ENCODE measurements at places on chromosomes 6 and 20. TPM values are rescaled to one million over a fixed set of nuclear protein-coding genes. Genes with fewer than 3 reads are reported as not detected.
A peak's percentile ranks its signal among the peaks of the same experiment; 100 is the strongest.

- no peak overlapping the region for H3K27ac ChIP-seq
- no peaks in the 10 kb centered on the region for H3K27me3 ChIP-seq
- peaks cover 4% of the 10 kb centered on the region for H3K36me3 ChIP-seq
- H3K4me1 ChIP-seq, result peaks cover 8% of the 10 kb centered on the region
Observed at GRCh38 chr6:157157258-157157657, 166.1 kb downstream of the TMEM242 start.

GRCh38 chr6:46420921-46421638 lies 70.2 kb downstream of the RCAN2 start:
- H3K27me3 ChIP-seq, result no peaks in the 10 kb centered on the region
- DNase-seq, result no peak
- H3K27ac ChIP-seq, result no peak overlapping the region
- no peak overlapping the region for H3K4me3 ChIP-seq
- H3K4me1 ChIP-seq, result no peaks in the 10 kb centered on the region

- H3K27me3 ChIP-seq, result no peaks in the 10 kb centered on the region
- no peak overlapping the region for H3K4me3 ChIP-seq
- H3K36me3 ChIP-seq, result peaks cover 5% of the 10 kb centered on the region
- peak; percentile 66 for DNase-seq
- no peak overlapping the region for H3K27ac ChIP-seq
- peaks cover 20% of the 10 kb centered on the region for H3K4me1 ChIP-seq
Observed at GRCh38 chr6:18203786-18204185, 48.6 kb downstream of the KDM1B start.

DNA sequence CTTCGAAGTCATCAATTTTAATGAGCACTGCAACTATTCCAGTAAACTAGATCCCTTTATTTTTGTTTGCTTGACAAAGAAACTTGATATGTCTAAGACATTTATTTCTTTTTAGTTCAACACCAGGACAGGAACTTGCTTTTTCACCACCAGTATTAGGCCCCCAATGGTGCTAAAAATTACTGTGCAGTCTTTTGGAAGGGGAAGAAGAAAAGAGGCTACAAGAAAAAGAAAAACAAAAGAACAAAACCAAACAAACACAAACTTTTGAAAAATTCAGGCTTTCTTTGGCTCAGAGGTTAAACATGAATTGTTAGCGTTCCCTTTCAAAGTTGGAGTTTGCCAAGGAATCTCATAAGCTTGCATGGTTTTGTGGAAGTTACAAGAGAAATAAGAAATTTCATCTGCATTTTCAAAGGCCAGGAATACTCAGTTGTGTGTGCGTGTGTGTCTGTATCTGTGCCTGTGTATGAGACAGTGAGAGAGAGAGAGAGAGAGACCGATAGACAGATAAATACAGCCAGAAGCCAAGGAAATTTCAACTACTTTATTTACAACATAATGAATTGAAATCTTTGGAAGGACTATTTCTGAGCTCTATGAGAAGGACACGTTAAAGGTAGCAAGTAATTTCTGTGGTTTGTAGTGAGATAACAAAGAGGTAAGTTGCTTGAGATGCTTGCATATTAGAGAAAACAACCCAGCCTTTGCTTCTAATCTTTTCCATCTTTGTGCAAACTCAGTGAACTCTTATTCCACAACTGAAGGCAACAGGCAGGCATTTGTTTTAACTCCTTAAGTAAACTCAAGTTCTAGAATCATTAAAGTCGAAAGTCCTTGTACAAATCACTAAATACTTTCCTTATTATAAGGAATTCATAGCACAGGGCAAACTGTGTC lies 171.0 kb upstream of the CITED2 start:
- no peaks in the 10 kb centered on the region for H3K27me3 ChIP-seq
- DNase-seq, result peak; percentile 40
- H3K36me3 ChIP-seq, result no peaks in the 10 kb centered on the region
- peaks cover 10% of the 10 kb centered on the region for H3K4me1 ChIP-seq

- no peaks in the 10 kb centered on the region for H3K36me3 ChIP-seq
- no peak overlapping the region for H3K27ac ChIP-seq
- DNase-seq, result no peak
- no peak overlapping the region for H3K4me3 ChIP-seq
Observed at GRCh38 chr6:30824698-30825097, 59.6 kb upstream of the DDR1 start.

DNA sequence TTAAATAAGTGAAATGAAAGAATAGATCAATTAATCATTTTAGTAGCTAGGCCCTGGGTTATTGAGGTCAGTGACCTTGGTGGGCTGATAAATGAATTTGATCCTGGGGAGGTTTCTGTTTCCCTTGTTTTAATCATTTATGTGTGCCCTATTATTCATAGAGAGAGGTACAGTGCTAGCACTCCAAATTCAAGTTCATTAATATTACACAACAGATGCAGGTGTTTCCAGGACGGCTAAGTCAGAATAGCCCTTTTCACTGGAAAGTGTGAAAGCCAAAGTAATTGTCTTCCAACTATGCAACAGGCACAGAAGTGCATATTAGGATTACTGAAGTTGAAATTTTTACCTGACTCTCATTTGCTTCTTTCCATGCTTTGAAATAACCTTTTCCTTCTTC lies 61.7 kb upstream of the SGK1 start:
- no peaks in the 10 kb centered on the region for H3K27me3 ChIP-seq
- no peaks in the 10 kb centered on the region for H3K36me3 ChIP-seq
- H3K27ac ChIP-seq, result no peak overlapping the region
- no peak for DNase-seq
- no peak overlapping the region for H3K4me3 ChIP-seq
- H3K4me1 ChIP-seq, result no peaks in the 10 kb centered on the region

- H3K27me3 ChIP-seq, result no peaks in the 10 kb centered on the region
- H3K27ac ChIP-seq, result no peak overlapping the region
- no peak overlapping the region for H3K4me3 ChIP-seq
- no peaks in the 10 kb centered on the region for H3K4me1 ChIP-seq
Observed at GRCh38 chr6:131262060-131262459, 126.8 kb downstream of the AKAP7 start.

GRCh38 chr6:45655745-45656476 lies 278.2 kb upstream of the SUPT3H start:
- H3K4me3 ChIP-seq, result peak overlapping the region; percentile 11
- peak; percentile 100 for DNase-seq
- peaks cover 45% of the 10 kb centered on the region for H3K4me1 ChIP-seq

DNA sequence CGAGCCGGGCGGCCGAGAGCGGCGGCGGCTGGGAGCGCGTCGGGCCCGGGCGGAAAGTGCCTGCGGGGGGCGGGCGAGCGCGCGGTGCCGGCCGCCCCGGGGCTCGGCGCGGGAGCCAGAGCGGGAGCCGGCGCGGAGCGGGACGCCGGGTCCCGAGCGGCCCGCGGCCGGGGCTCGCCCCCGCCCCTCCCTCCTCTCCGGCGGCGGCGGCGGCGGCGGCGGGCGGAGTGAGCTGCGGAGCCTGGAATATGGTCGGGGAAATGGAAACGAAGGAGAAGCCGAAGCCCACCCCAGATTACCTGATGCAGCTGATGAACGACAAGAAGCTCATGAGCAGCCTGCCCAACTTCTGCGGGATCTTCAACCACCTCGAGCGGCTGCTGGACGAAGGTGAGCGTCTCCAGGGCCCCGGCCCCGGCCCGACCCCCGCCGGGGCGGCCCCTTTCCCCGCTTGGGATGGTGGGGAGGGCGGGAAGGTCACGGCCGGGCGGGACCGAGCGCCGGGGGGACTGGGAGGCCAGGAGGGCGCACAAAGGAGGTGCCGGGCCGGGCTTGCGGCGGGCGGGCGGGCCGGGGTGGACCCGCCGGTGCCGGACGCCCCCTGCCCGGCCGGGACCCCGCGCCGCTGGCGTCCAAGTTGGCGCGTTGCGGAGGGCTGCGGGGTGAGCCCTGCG lies 565 bp downstream of the QKI start:
- peak overlapping the region; percentile 96 for H3K27ac ChIP-seq
- no peaks in the 10 kb centered on the region for H3K36me3 ChIP-seq
- DNase-seq, result no peak
- peaks cover 15% of the 10 kb centered on the region for H3K4me1 ChIP-seq
- H3K4me3 ChIP-seq, result peak overlapping the region; percentile 98

DNA sequence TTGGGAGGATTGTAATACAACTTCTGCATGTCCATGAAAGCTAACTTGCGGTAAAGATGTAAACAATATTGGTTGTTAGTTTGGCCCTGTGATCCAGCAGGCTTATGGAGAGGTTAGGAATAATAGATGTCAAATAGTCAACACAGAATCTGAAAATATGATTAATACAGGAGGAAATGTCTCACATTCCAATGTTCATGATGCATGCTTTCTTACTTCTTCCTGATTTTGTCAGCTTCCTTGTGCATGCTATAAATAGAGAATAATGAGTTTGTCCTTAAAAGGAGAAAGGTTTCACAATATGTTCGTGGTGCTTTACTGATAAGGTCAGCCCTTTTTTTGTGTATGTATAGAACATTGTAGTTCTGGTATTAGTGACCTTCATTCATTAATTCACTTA lies 136.7 kb downstream of the MMUT start:
- no peaks in the 10 kb centered on the region for H3K36me3 ChIP-seq
- peak overlapping the region; percentile 63 for H3K27ac ChIP-seq
- H3K4me1 ChIP-seq, result peaks cover 12% of the 10 kb centered on the region
- no peaks in the 10 kb centered on the region for H3K27me3 ChIP-seq
- peak overlapping the region; percentile 23 for H3K4me3 ChIP-seq

- H3K4me3 ChIP-seq, result no peak overlapping the region
- no peaks in the 10 kb centered on the region for H3K4me1 ChIP-seq
- no peak overlapping the region for H3K27ac ChIP-seq
- DNase-seq, result no peak
Observed at GRCh38 chr6:96760153-96760687, 77.1 kb downstream of the GPR63 start.

DNA sequence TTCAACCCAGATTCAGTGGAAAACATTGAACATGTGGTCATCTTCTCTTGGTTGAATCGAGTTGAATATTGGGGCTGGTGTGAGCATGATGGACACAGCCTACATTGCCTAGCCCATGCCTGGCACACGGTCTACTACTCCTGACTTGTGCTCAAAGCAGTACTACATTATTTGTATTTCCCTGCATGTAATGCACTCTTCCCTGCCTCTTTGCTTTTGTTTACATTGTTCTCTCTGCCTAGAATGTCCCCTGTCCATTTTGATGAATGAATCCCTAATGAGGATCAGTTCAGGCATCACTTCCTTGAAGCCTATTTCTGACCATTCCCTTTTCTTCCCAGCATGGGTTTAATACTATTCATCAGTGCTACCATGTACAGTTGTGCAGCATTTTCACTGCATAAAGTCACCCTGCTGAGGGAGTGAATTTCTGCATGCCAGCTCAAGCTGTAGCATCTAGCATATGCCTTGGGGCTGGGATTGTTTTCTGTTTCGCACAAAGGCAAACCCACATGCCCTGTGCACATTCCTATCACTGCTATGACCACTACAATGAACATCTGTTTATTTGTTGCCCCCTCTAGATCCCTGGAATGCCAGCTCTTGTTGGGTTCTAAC lies 75.3 kb upstream of the CCN6 start:
- no peak overlapping the region for H3K4me3 ChIP-seq
- H3K27ac ChIP-seq, result no peak overlapping the region
- peaks cover 7% of the 10 kb centered on the region for H3K4me1 ChIP-seq
- H3K36me3 ChIP-seq, result no peaks in the 10 kb centered on the region

DNA sequence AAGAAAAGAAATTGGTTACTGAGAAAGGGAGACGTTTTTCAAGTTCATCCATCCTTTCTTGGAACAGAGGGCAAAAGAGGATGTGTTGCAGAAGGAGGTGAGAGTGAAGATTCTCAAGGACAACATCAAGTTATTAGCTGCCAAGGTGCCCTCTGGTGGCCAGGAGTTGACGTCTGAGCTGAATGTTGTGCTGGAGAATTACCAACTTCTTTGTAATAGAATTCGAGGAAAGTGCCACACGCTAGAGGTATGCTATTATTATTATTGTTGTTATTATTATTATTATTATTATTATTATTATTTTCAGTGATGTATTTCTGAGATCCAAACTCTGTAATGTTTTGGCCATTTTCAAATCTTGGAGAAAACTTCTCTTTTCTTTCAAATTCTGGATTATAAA lies 197.0 kb downstream of the UTRN start:
- H3K4me3 ChIP-seq, result no peak overlapping the region
- H3K27me3 ChIP-seq, result no peaks in the 10 kb centered on the region
- peaks cover 9% of the 10 kb centered on the region for H3K36me3 ChIP-seq

- no peaks in the 10 kb centered on the region for H3K4me1 ChIP-seq
- no peak overlapping the region for H3K4me3 ChIP-seq
- H3K27me3 ChIP-seq, result no peaks in the 10 kb centered on the region
- no peak overlapping the region for H3K27ac ChIP-seq
- DNase-seq, result no peak
Observed at GRCh38 chr6:703552-703951, 10.6 kb upstream of the EXOC2 start.

DNA sequence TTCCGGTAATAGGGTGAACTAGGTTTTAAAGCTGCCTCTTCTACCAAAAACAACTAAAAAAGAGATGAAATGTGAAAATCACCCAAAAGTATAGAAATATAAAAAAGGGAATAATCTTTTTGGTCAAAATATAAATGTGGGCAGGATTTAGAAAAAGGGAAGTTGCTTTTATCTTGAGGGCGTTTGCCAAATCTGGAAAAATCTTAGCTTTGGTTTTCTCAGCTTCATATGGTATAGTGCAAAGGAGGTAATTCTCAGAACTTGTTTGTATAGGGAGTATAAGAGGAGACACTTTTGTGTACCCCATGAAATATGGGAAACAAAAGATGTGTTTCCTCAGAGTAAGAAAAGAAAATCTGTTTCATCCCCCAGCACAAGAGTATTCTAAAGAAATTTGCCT lies 54.2 kb upstream of the TRIM26 start:
- H3K4me1 ChIP-seq, result peaks cover 21% of the 10 kb centered on the region
- H3K36me3 ChIP-seq, result no peaks in the 10 kb centered on the region
- no peak for DNase-seq
- H3K27ac ChIP-seq, result no peak overlapping the region

DNA sequence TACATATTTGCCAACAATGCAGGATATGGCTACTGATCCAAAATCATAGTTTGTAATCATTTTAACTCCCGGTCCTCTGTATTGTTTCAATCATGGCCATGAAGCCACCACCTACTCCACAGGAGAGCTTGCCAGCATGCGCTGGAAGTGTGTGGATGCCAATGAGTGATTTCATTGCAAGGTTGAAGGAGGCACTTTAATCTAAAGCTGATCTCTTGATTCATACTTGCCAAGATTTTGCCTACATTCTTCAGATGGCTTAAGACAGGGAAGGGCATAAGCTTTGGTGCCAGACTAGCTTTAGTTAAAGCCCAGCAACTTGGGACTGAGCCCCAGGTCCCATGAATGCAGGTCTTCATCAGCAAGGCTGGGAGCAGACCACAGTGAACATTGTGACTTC lies 58.8 kb downstream of the TPD52L1 start:
- no peak for DNase-seq
- no peak overlapping the region for H3K27ac ChIP-seq
- peaks cover 3% of the 10 kb centered on the region for H3K4me1 ChIP-seq
- H3K4me3 ChIP-seq, result no peak overlapping the region
- no peaks in the 10 kb centered on the region for H3K36me3 ChIP-seq

GRCh38 chr6:98416027-98416426 lies 418.3 kb upstream of the POU3F2 start:
- H3K27ac ChIP-seq, result no peak overlapping the region
- H3K36me3 ChIP-seq, result no peaks in the 10 kb centered on the region
- no peak overlapping the region for H3K4me3 ChIP-seq
- no peaks in the 10 kb centered on the region for H3K27me3 ChIP-seq
- no peak for DNase-seq

SLC17A9 gene
- 12.4 TPM for total RNA-seq

ADGRF4 gene
- 1.4 TPM for total RNA-seq

PACRG gene
- total RNA-seq, result 0.72 TPM

SAMD3 gene
- 0.45 TPM for total RNA-seq

CAP2 gene
- total RNA-seq, result 49.1 TPM

SCRT2 gene
- not detected for total RNA-seq

SEMG1 gene
- total RNA-seq, result not detected

FOXQ1 gene
- 0.24 TPM for total RNA-seq
